ENCODE measurements at places on chromosomes 16 and 17.

DNA sequence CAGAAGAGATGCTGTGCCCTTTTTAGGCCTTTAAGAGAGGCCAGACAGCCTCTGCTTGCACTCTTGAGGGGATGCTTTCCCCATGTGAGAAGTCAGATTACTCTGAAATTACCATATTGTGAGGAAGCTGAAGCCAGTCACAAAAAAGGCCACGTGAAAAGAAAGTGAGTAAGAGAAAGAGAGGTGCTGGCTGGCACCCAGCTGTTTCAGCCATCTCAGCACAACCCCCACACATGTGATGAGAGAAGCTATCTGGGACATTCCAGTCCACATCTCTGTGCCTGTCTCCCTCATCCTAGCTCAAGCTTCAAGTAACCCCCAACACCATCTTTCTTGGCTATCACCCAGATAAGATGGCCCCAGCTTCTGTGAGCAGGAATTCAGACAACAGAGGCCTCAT is 131.4 kb downstream of the HS3ST2 start:
- no peak for DNase-seq

DNA sequence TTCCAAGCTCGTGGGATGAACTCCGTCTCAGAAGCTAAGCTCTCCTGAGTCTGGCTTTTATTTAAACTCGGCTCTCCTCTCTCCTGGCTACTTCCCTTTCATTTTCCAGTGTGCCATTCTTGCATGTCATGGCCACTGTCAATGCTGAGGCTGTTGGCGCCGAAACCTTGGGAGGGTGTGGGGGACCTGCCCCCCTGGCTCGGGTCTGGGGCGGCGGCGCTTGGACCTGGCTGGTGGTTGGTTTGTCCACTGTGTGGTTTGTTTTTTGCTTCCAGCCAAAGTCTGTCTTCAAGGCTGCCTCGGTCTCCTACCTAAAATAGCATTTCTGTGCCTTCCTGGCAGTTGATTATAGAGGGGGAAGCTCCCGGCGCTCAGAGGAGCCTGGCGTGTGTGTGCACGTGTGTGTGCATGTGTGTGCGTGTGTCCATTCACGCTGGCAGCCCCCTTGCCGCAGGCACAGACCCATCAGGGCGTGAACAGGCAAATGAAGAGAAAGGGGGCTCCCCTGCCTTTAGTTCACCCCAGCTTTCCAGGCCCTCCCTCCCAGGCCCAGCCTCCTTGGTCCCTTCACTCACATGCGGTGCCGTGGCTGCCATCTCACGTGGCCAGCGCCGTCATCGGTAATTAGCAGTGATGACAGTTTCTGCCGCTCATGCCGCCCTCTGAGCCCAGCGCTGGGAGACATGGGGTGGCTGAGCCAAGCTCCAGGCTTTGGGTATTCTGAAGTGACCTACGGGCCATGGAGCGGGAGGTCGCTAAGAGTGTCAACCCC is 179.9 kb downstream of the SEC14L1 start:
- no peak for DNase-seq

DNA sequence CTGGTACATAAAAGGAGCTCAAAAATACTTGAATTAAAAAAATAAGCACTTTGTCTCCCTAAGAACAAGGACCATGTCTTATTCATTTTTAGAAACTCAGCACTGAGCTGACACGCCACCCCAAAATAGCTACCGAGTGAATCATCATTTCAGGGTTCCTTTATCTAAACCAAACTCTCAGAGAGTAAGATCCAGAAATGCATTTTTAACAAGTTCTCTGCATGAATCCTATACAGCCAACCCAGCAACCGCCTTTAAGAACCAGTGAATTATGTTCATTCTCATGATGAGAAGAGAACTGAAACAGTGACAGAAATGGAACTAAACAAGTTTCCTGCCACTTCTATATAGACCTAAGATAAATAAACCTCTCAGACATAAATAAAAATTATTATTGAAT is 8.7 kb downstream of the C16orf87 start:
- DNase-seq, result no peak

- DNase-seq, result no peak
Measured at GRCh38 chr17:45732926-45733505, 51.1 kb upstream of the CRHR1 start.

DNA sequence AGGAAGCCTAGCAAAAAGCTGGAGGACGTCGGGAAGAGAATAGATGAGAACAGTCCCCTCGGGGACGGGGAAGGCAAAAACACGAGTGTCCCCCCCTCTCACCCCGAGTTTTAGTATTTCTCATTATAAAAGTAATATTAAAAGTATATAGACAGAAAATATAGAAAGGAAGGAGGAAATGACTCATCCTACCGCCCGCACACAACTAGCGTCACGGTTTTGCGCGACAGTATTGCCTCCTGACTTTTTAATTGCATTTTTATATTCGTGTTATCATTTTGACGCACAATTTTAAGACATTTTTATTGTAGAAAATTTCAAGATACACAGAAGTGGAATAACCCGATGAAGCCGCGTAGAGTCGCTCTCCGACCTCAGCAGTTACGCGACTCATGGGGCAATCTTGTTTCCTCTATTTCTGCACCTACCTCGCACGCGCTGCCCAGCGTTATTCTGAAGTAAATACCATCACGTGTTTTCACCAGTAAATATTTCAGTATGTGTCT is 652 bp upstream of the SLC25A19 start:
- DNase-seq, result peak; percentile 27

GRCh38 chr17:73759734-73760438 is 115.6 kb upstream of the SDK2 start:
- no peak for DNase-seq

- DNase-seq, result no peak
Measured at GRCh38 chr17:78764871-78765270, 17.2 kb downstream of the CYTH1 start.

- no peak for DNase-seq
Measured at GRCh38 chr16:54812229-54812628, 118.4 kb upstream of the IRX5 start.

DNA sequence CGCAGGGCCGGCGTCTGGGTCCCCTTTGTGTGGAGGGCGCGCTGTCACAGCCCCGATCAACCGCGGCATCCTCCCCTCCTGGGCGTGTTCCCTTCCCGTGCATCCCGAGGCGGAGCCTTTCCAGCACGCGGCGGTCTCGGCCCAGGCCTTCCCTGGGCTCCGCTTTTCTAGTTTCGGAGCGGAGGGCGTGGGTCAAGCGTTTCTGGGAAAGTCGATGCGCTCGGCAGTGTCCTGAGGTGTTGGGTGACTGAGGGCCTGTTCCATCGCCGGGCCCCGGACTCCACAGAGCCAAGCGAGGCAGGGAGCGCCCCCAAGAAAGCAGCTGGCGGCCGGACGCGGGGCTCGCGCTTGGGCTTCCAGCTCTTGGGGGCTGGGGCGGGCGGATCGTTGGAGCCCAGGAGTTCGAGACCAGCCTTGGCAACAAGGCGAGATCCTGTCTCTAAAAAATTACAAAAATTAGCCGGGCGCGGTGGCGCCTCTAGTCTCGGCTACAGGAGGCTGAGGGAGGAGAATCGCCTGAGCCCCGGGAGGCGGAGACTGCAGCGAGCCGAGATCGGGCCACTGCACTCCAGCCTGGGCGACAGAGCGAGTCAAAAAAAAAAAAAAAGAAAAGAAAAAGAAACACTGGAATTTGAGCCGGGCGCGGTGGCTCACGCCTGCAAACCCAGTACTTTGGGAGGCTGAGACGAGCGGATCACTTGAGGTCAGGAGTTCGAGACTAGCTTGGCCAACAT is 806 bp downstream of the IFT140 start:
- DNase-seq, result no peak

DNA sequence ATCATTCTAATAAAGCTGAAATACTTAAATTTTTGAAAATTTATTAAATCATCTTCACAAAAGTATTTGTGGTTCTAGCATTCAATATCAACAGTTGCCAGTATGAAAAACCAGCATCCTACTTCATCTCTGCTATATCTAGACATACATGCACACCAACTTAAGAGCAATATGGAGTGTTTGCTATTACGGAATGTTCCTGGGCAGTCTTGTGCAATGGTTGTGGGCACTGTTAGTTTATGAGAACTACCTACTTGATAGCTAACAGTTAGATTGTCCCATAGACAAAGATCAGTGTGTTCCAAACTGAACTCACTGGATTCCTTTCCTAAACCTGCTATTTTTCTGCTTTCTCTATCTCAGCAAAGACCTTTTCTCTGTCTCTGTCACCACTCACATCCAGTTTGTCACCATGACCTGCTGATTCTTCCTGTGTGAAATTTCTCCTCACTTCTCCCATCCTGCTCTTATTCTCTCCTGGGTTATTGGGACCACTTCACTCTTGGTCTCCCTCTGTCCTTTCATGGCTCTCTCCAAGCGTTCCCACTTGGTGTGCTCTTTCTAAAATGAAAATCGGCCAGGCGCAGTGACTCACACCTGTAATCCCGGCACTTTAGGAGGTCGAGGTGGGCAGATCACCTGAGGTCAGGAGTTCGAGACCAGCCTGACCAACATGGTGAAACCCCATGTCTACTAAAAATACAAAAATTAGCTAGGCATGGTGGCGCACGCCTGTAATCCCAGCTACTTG is 27.7 kb downstream of the CNTROB start:
- DNase-seq, result no peak

GRCh38 chr17:11121341-11121985 is 119.5 kb upstream of the SHISA6 start:
- no peak for DNase-seq

- DNase-seq, result no peak
Measured at GRCh38 chr16:55568207-55568606, 1.7 kb downstream of the CAPNS2 start.

GRCh38 chr17:65660947-65661346 is 99.5 kb upstream of the AXIN2 start:
- DNase-seq, result no peak

GRCh38 chr16:3009568-3010390 is 2.9 kb upstream of the CLDN9 start:
- DNase-seq, result no peak

DNA sequence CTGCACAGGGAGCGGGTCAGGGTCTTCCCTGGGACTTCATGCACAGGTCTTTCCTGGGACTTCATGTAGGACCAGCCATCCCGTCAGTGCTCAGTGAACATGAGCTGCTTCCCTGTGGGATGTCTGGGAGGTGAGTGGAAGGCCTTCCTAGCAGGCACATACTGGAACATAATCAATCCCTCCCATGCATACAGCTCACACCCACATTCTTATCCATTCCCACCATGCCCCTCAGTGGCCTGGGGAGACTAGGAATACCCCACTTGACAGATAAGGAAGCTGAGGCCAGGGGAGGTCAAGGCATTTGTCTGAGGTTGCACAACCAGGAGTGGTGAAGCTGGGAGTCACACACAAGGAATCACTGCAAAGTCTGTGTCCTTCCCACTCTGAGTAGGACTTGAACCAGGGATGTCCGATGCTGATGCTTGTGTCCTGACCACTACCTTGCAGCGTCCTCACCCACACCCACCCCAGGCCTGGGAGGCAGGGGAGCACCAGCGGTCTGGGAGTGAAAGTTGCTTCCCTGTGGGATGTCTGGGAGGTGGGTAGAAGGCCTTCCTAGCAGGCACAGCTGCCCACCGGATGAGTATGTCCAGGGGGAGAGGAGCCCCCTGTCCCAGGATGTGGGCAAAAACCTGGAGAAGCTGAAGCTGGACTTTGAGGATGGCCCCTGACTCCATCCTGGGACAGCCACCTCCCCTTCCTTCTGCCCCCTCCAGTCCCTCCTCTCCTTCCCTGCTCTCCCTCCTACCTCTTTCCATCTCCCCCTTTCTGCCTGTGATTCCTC is 1.0 kb upstream of the NLRC5 start:
- no peak for DNase-seq

DNA sequence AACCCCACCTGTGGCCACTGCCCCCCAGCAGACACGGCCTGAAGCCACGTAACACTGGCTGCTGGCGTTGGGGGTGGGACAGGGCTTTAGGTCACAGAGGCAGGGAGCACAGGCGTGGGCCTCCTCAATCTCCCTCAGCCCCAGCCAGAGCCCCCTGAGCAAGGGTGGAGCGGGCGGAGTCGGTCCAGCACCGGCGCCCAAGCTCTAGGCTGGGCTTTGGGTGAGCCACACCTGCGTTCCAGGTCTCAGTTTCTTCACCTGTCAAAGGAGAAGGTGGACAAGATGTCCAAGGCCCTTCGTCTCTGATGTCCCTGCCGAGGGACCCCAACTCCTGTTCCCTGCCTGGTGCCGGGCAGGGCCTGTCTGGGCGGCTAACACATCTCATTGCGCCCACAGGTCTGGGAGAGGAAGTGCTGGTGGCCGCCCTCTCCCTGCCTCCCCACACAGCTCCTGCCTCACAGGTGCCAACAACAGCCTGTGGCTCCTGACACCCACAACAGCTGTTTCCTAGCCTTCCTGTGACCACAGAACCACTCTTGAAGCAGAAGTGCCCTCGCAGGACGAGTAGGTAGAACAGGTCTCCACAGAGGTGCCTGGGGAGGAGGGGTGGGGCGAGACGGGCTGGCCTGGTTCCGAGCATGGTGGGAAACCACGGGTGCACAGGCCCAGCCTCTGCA is 12.0 kb downstream of the FAM83G start:
- no peak for DNase-seq

DNA sequence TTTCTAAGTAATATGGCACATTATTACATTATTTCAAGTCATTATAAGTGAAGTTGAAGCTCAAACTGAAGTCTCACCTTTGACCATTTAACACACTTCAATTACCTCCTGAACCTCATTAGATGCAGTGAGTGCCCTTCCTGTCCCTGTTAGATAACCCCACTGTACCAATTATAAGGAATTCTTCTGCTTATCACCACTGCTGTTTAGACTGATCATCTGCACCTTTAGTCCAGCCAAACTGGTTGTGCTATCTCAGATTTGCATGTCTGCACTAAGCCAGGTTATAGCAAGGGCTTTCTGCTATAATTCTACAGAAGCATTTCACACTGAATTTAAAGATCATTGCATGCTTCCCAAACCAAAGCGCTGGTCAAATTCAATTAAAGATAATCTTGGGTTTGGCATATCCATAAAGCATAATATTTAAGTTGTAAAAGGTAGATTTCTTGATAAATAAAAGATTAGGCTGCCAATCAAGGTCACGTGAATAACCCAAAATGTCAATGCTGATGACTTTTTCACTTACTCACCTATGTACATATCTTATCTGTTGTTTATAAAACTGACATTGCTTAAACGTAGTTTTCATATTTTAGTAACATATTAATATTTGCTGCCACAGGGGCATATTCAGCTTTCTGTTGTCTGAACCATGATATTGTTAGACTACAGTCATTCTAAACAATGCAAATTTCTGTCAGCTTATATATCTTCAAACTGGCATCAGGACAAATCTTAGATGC is 11.9 kb downstream of the ITFG1 start:
- DNase-seq, result no peak

GRCh38 chr17:45429339-45430005 is 3.2 kb downstream of the ARHGAP27 start:
- DNase-seq, result no peak

GRCh38 chr16:29926711-29927052 is 656 bp upstream of the KCTD13 start:
- no peak for DNase-seq

All from stimulated activated CD8-positive, alpha-beta memory T cell treated with anti-CD3 and anti-CD28 coated beads, Interleukin-2, amount 100 ng/mL, for 1 hour (primary cell).